ENCODE measurements at places on chromosomes 5 and 9.

GRCh38 chr9:99055384-99055783 is 49.5 kb upstream of the TGFBR1 start:
- no peak for DNase-seq

- DNase-seq = no peak
Measured at GRCh38 chr9:122446819-122447484, 30.8 kb downstream of the OR1J1 start.

DNA sequence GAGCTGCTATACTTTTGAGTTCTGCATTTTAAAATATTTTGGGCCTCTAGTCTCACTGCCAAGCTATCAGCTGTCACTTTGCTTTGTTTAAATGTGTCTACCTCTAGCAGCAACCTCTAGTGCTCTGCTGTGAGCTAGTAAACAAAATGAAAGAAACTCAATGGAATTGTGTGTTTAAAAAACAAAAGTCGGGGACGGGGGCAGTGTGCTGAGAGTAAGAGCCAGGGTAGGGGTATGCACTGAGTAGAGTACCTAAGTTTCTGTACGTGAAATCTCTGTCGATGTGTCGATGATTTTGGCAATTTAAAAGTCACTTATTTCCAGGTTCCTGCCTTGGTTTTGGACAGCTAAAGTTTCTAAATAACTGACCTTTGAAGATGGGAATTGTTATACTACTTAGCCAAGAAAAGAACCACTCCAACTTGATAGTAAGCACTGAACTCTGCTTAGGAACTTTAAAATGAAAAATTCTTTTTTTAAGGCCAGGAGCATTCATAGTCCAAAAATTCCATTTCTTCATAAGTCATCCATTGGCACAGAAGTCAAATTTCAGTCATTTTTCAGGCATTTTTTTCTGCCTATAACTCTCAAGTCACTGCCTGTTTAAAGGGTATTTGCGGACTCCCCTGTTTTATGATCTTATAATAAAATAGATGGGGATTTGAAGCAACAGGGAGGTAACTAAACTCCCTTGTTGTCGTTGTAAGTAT is 111.5 kb downstream of the SAXO1 start:
- DNase-seq = no peak

GRCh38 chr9:129989362-129989708 is 53.7 kb downstream of the FNBP1 start:
- DNase-seq = no peak

GRCh38 chr5:169762338-169763095 is 125.4 kb downstream of the DOCK2 start:
- DNase-seq = no peak

- no peak for DNase-seq
Measured at GRCh38 chr5:172775326-172776234, 4.6 kb upstream of the DUSP1 start.

DNA sequence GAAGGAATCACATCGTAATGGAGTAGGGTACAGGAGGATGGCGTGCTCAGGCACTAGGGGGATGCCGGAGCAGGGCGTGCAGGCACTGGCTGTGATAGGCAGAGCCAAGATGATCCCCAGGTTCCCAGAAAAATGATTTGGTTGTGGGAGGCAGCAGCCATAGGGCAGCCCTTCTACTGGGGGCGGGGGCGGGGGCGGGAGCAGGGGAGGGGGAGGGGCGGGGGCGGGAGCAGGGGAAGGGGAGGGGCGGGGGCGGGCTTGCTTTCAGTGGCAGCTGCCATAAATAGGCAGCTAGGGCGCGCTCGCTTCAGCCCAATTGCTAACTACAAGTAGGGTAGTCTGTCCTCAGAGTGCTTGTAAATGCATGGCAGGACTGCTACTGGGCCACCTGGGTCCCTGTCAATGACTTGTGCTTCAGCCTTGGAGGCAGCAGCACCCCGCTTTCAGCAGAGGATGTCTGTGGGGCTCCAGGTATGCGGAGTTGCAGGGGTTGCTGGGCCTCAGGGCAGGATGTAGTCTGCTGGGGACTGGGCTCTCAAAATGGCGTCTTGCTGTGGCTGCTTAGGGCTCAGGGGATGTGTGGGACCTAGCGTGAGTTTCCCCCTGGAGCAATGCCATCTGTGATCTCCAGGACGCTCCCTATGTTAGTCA is 354.3 kb downstream of the RAB3C start:
- no peak for DNase-seq

DNA sequence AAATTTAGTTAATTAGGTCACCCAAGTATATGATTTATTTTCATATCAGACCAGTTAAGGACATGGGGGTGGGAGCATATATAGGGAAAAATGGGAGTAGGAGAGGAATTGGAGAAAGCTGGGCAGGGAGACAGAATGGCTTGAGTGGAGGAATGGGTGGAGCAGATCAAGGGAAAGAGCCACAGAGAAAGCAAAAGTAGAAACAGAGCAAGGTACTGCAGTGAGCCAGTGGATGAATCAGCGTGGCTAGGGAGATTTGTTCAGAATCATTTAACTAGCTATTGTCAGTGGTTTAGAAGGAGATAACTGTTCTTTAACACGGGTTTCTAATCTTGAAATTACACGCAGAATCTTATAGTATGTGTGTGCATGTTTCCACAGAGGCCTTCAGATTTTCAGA is 37.4 kb downstream of the SNX24 start:
- DNase-seq = no peak

GRCh38 chr9:129701054-129701453 is 35.6 kb downstream of the PRRX2 start:
- DNase-seq = no peak

- DNase-seq = no peak
Measured at GRCh38 chr5:82365026-82365425, 86.9 kb upstream of the RPS23 start.

- DNase-seq = no peak
Measured at GRCh38 chr5:74623748-74624408, 16.6 kb downstream of the ENC1 start.

- DNase-seq = no peak
Measured at GRCh38 chr9:94927762-94928670, 201.5 kb downstream of the AOPEP start.

DNA sequence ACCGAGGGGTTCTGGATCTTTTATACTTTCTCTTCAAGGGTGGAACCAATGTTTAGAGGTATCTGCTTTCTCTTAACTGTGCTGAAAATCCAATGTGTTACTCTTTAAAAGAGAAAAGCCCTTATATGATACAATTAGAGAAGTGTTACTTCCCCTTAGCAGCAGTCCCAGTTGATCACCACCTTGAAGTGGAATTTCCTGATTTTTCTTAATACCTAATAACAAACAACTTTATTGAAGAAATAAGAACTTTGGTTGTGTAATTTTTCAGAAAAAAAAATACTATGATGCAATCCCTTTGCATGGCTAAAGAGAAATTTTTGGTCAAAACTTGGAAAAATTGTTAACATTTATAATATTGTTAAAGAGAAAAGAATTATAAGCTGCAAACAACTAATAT is 24.7 kb downstream of the SLC1A3 start:
- DNase-seq = no peak

- no peak for DNase-seq
Measured at GRCh38 chr9:16192403-16193017, 639.7 kb downstream of the CCDC171 start.

DNA sequence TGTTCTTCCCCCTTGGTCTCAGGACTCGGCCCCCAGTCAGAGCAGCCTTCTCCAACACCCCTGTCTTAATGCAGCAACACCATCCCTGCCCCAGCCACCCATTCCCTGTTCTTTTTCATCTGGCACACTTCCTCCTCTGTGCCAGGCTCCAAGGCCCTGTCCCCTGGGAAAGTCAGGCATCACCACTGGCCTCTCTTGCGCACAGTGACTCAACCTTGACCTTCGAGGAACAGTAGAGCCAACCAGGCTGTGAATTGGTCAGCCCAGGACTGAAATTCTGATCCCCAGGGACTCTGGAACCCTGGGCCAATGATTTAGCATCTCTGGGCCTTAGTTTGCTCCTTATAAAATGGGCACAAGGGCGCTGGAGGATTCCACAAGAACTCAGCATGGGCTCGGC is 10.5 kb upstream of the RALGDS start:
- no peak for DNase-seq

GRCh38 chr9:35731415-35732184 is 395 bp downstream of the TLN1 start:
- peak; percentile 44 for DNase-seq

GRCh38 chr5:57783693-57784092 is 301.1 kb upstream of the ACTBL2 start:
- DNase-seq = no peak

DNA sequence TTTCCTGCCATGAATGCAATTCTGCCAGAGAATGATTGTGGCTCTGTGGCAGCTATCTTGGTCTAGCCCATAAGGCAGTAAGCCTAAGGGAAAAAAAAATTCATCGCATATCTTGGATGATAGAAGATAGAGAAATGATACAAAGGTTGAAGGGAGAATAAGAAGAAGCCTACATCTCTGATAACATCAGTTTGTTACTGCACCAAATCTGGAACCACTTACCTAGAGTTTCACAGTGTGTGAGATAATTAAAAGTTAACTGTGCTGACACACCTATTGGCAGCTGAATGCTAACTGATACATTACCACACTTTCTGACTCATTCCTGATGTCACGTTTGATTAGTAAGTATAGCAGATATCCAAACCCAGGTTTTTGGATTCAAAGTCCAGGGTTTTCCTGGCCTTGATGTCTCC is 91.6 kb upstream of the TAF11L2 start:
- DNase-seq = no peak

DNA sequence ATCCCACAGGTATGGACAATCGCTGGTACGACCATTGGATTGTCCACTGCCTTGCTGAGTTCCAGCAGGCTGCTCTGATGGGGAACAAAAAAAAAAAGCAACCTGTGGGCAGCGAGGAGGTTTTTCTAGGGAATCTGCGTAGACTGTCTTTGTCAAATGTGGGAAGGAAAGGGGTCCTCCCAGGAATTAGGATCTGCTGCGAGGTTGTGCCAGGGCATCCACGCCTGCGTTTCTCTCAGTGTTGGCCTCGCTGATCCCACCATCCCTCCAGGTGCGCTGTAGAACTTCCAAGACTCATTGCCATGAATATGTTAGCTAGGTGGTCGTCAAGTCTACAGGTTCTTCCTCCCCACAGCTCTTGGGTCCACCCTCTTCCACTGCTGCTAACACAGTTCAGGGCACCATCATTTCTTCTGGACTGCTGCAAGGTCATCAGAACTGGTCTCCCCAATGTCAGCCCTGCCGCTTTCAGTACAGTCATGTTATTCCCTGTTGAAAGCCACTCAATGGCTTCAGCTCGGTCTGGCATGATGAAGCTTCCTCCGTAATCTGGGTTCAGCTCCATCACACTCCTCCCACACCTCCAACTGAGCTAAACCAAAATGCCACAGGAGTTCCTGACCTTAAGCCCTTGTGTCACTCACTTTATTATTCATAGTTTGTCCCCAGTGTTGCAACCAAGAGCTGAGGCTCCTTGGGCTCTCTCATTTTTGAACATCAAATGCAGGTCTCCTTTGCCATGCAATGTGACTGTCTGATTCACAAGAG is 79.5 kb upstream of the DMRT1 start:
- DNase-seq = no peak

- no peak for DNase-seq
Measured at GRCh38 chr5:9774472-9775079, 144.4 kb upstream of the TAS2R1 start.

DNA sequence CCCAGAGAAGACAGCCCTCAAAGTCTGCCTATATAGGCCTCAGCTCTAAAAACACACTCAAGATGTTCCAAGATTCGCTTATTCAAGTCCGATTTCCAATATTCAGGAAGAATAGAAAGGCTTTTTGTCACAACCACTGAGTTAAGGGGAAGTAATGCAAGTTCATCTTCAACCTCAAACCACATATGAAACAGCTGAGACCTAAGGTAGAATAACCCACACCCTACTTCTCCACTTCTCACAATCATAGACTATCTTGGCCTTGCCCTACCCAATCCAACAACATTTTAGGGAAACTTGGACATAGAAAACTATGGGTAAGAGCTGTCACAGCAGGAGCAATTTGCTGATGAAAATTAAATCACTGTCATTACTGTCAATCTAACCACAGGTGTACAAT is 152.0 kb upstream of the LRRTM2 start:
- no peak for DNase-seq

DNA sequence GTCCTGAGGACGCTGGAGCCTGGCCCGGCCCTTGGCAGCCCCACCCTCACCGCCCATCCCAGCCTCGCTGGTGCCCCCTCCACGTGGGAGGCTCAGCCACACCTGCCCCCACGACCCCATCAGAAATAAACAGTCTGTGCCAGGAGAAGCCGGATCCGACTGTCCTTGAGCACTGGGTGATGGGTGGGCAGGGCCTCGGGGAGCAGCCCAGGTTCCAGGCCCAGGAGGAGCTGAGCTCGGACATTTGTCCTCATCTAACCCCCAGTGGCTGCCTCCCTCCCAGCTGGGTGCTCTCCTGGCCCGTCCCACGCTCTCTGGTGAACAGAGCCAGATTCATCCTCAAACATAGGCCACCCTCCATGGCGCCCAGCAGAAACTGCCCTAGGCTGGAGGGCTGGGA is 4.6 kb upstream of the PTGDS start:
- DNase-seq = no peak

- no peak for DNase-seq
Measured at GRCh38 chr5:10248378-10249260, 1.1 kb downstream of the ATPSCKMT start.

- no peak for DNase-seq
Measured at GRCh38 chr5:160315968-160316367, 3.6 kb upstream of the CCNJL start.

DNA sequence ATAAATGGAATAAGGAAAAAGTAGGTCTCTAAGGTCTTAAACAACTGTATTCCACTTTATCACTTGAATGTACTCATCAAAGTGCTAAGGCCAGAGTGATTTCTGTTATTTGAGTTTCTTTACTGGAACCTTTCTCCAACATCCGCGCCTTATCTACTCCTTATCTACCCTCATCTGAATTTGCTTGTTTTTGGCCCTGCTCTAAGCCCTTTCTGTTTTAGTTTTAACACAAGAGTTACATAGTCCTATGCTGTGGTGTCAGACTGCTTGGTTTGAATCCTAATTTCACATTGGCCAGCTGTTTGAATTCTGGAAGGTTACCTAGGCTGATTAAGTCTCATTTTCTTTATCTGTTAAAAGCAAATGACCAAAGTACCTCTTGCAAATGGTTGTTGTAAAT is 128.3 kb downstream of the PCSK5 start:
- no peak for DNase-seq

DNA sequence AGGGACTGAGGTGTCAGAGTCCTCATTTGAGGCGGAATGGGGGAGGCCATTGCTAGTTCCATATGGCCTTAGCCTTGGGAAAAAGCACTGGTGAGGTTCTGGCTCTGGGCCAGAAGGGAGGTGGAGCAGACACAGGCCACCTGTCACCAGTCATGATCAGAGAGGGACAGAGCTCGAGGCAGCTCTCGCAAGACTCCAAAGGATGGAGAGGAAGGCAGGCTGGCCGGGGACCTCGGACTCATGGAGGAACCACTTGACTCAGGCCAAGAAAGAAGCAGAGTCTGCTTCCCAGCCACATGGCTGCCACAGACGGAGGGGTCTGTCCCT is 29.2 kb upstream of the NSMF start:
- no peak for DNase-seq

GRCh38 chr9:5532306-5532705 is 22.0 kb downstream of the PDCD1LG2 start:
- no peak for DNase-seq

- DNase-seq = peak; percentile 43
Measured at GRCh38 chr5:33997331-33997983, 10.4 kb downstream of the AMACR start.

All from CD4-positive, alpha-beta T cell treated with Interleukin-17A for 4 hours (primary cell).